ENCODE measurements at places on chromosomes 12 and 14. TPM values are rescaled to one million over a fixed set of nuclear protein-coding genes. Genes with fewer than 3 reads are reported as not detected.

The TAS2R7 gene
- polyA plus RNA-seq: not detected

The FAM186B gene
- polyA plus RNA-seq: 0.09 TPM

The NEDD1 gene
- 14.0 TPM for polyA plus RNA-seq

The RFX4 gene
- polyA plus RNA-seq: 0.23 TPM

The A2ML1 gene
- polyA plus RNA-seq: 30.0 TPM

Measured in thymus (tissue), 14 donors.